ENCODE measurements at places on chromosomes 12 and 14. TPM values are rescaled to one million over a fixed set of nuclear protein-coding genes. Genes with fewer than 3 reads are reported as not detected.

PPFIBP1 gene
- 175 TPM for total RNA-seq

GRCh38 chr12:131693149-131693548 is 17.7 kb upstream of the SFSWAP start:
- no peak for DNase-seq

- DNase-seq, result no peak
Observed at GRCh38 chr14:75559045-75559444, 19.4 kb upstream of the FLVCR2 start.

GRCh38 chr14:48319823-48320222 is 644.4 kb upstream of the MDGA2 start:
- DNase-seq, result no peak

DNA sequence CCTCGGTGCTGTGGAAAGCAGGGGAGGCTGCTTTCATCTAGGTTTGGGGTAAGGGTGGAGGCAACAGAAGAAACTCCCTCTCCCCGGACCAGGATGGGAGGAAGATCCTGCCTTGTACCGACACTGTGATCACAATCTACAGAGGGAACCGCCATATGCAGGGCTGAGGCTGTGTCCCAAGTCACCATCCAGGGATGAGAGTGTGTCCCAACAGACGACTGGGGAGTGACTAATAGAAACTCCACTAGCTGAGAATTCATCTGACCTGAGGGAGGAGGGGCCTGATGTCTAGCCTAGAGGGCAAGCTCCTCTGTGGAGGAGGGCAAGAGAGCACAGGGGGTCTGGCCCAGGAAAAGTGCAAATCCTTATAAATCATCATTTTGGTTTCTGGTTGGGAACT is 172.4 kb downstream of the CALM1 start:
- no peak for DNase-seq

Data from kidney (tissue), 22 donors.